Activated T-helper 1 cell treated with anti-CD3 and anti-CD28 coated beads, Interleukin-12 subunit alpha, Interleukin-12 subunit beta, Interleukin-2, Interleukin-4 antibody, amounts not matched to agents 30 ng/mL and 10 ng/mL and 1 ng/mL, durations not matched to agents 14 hours and 24 hours and 36 hours (primary cell): ENCODE measurements at places on chromosomes 6 and 20. TPM values are rescaled to one million over a fixed set of nuclear protein-coding genes. Genes with fewer than 3 reads are reported as not detected.

Gene BPI
- not detected in 2 replicates for total RNA-seq

Gene TFAP2D
- not detected in 2 replicates for total RNA-seq

Gene ESR1
- total RNA-seq, result 0.34 and 0.78 TPM in 2 replicates

Gene SLC17A2
- 0.10 TPM in 2 replicates for total RNA-seq

Gene EPHA7
- not detected in 2 replicates for total RNA-seq
